Stimulated activated CD8-positive, alpha-beta memory T cell treated with anti-CD3 and anti-CD28 coated beads, Interleukin-12 subunit alpha, Interleukin-12 subunit beta, amount 100 ng/mL, for 1 hour (primary cell): ENCODE measurements at places on chromosomes 7 and 10.

- DNase-seq, result no peak
Measured at GRCh38 chr7:98617051-98617959, at the start of gene NPTX2. NPTX2 (plus strand) TSS chr7:98617285; CDS start chr7:98617462, 177 bp downstream.

- no peak for DNase-seq
Measured at GRCh38 chr7:148056406-148056805, 534.2 kb upstream of the C7orf33 start.

- DNase-seq, result no peak
Measured at GRCh38 chr10:61901829-61902444, 438 bp downstream of the ARID5B start.

DNA sequence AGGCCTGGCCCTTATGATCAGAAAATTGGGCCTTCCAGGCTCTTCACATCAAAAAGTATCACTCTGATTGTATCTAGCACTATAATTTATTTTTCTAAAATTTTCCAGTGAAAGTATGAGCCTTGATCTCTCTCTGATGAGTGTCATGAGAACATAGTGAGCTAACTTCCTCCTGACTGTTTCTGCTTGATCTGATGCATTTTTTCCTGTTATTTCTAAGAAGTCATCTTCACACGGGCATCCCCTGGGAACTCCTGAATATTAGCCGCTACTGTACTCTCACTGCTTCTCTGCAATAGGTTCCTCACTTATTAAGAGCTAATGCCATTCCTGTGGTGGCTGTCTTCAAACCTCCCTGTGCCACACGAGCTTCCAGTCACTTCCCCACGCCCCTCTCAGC is 63.1 kb upstream of the ZPBP start:
- no peak for DNase-seq

GRCh38 chr10:58755677-58756076 is 243.0 kb downstream of the BICC1 start:
- no peak for DNase-seq

- no peak for DNase-seq
Measured at GRCh38 chr7:41385996-41386395, 316.9 kb downstream of the INHBA start.

GRCh38 chr7:130752424-130752823 is 18.4 kb upstream of the KLF14 start:
- DNase-seq, result no peak

DNA sequence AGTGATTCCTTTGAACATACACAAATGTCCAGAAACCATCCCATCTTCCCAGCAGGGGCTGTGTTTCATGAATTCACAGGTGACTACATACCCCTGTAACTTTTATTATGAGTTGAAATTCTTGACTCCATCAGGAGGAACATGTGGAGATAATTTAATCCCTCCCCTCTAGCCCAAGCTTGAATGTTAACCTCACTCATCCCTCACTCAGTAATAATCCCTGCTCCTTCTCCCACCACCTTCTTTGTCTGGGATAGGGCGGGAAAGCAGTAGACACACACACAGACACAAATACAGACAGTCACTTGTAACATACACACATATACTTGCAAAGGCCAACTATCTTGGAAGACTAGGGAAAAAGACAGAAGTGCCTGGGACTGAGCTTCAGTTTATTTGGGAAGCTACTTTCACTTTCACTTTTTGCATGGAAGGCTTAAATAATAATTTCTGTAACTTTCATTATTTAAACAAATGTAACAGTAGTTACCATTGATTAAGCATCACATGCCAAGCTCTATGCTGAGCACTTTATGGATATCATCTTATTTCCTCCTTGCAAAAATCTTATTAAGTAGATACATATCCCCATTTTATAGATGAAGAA is 7.3 kb downstream of the AASS start:
- DNase-seq, result no peak

GRCh38 chr7:31648288-31648687 is 38.7 kb upstream of the PPP1R17 start:
- DNase-seq, result no peak

GRCh38 chr7:105206985-105207384 is 181.7 kb downstream of the SRPK2 start:
- DNase-seq, result no peak

DNA sequence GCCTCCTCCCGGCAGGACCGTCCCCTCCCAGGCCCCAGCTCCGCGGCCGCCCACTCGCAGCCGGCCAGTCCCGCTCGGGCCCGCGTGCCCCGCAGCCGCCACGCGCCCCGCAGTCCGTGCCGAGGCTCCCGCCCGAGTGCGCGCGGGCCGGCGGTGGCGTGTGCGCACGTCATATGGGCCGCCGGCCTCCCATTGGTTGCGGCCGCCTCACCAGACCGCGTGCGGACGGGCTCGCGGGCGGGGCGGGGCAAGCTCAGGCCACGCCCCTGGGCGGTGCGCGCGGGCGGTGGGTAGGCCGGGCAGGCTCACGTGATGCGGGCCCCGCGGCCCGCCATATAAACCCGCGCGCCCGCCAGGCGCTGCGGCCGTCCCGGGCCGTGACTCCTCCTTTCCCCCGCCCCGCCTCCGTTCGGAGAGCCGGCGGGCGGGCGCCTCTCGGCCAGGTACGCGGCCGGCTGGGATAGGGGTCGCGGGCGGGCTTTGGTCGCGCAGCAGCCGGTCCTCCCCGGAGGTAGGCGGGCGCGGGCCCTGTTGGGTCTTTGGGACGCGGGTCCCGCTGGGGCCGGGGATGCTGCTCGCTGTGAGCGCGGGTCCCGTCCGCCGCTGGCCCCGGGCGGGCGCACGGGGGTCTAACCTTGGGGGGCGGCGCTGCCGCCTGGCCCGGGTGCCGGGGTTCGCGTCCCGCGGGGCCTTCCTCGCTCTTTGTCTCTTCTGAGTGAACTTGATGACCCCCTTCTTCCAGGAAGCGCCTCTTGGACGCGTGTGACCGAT is at the start of gene INSIG1:
Gene INSIG1 (plus strand): TSS at position 362 of the 771 bp plus-strand sequence. CDS start 408 bp downstream, at position 770.
- DNase-seq, result peak; percentile 80

GRCh38 chr10:60760711-60761210 is 17.5 kb upstream of the CDK1 start:
- DNase-seq, result no peak

- DNase-seq, result no peak
Measured at GRCh38 chr10:3538291-3538655, 246.7 kb downstream of the KLF6 start.

DNA sequence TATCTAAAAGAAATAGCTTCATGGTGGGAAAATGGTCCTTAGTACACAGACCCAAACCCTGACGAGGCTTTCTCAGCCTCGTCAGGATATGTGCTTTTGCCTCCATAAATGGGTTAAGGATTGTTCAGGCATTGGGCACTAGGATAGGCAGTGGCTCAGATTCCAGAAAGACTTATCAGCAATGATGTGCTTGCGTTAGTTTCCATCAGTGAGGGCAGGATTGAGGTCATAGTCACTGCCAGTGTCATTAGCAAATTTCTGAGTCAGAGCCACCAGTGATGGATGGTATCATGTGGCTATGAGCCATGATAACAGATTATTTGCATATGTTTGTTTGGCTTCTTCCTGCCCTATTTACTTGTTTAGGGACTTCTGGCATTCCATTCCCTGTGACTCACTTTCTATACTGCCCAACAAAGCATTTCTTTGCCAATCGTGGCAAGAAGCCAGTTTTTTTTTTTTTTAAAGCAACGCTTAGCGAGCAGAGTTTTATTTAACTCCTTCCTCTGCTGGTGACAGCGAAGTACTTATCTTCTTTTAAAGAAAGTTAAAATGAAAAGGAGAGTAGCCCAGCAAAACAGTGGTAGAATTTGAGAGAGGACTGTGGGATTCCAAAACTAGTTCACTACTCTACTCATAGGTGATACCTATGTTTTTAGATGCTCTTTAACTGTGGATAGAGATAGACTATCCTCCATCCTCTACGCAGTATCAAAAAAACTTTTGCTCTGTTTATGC is 44.4 kb downstream of the MYPN start:
- DNase-seq, result no peak

GRCh38 chr7:152674860-152675758 is 832 bp downstream of the XRCC2 start:
- no peak for DNase-seq

DNA sequence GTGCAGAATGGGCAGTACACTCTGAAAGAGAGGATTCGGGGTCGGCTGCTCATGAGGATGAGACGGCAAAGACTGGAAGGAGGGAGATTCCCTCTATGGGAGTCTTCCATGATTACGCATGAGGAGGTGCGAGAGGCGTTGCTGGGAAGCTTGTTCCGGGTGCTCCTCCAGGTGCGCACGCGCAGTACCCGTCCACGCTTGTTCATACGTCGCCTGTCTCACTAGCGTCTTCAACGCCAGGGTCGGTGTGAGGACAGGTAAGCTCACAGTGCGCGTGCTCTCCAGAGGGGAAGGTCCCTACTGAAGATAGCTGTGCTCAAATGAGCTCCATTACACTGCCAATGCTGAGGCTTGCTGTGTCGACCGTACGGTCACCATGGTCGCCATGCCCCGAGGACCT is 39.3 kb upstream of the BNIP3 start:
- DNase-seq, result no peak

- DNase-seq, result no peak
Measured at GRCh38 chr7:39547336-39547735, 18.9 kb upstream of the YAE1 start.

DNA sequence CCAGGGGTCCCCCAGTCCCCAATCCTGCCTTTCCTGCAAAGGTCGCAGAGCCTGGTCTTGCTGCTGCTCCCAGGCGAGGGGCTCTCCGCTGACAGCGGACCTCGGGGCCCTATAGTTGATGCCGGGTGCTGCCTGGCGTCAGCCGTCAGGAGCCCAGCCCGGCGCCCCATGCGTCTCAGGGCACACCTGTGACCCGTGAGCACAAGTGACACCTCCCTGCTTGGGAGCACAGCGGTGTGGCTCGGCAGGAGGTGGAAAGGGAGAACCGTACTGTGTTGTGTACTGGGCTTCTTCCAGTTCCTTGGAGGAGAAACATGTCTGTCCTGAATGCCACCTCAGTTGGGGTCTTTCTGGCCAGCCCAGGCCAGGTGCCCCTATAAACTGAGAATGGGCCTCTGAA is 56.7 kb downstream of the LHPP start:
- no peak for DNase-seq

DNA sequence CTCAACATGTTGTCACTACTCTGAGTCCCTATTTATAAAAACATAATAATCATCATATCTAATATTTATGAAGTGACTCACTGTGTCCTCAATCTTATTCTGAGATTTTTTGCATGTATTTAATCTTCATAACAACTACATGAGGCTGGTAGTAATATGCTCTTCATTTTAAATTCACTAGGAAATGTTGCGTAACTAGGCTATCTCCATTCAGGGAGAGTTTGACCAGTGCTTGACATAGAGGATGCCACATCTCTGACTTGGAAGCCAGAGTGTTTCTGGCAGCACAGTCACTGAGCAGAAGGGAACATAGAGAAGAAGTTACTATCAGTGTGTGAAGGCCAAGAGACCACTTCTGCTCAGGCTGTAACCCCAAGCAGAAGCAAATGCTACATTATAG is 88.9 kb downstream of the FAM13C start:
- DNase-seq, result no peak

- DNase-seq, result no peak
Measured at GRCh38 chr7:144835155-144835611, 670 bp downstream of the TPK1 start.

DNA sequence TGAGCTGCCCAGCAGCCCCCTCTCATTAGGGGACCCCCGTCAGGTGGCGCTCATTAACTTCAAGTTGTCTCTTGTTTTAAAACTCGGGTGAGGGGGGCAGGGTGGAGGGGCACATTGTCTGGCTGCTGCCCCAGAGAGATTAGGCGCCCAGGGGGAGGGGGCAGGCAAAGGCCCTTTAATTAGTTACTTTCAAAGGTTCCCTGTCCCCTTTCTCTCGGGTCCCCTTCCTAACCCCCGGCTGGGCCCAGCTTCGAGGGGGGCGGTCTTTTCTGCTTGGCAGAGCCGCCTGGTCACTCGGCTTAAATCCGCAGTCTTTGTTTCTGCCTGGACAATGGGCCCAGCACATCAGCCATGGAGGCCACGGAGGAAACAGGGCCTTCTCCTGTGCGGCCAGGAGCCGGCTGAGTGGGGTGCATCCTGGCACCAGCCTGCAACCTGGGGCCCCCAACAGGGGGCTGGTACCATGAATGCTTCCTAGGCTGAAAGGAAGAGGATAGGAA is 38.9 kb upstream of the SLF2 start:
- no peak for DNase-seq

DNA sequence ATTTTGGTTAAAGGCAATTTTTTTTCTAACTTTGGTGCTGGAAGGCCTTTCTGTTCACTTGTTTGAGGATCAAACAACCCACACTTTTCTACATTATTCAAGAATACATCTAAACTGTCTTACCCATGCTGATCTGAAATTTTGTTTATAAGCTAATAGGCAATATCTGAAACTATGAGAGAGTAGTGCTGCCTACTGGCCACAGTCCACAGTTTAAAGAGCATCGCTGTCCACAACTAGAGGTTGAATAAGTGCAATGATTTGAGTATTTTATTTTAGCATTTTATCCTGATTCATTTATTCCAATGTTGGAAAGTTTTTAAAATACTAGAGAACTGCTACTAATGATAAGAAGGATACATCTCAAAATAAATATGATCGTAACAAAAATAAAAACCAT is 306.9 kb downstream of the ELMO1 start:
- DNase-seq, result no peak
